Fibroblast of skin of right quadriceps (primary cell): ENCODE measurements at places on chromosomes 12 and 14.

DNA sequence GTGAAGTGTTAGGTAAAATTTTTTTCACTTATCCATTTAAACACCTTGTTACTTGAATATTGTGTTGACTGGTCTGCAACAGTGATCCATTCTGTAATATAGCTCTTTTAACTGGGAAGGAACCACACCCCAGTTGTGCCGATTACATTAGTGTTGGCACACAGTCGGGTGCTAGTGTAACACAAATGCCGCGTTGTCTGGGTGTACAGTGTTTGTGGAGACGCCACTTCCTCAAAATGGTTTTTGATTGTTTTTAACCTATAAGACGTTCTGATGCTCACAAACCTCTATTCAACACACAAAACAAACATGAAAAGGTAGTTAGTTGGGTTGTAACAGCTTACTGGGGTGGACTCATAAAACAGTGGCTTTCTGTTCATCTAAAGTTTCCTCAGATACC lies 48.0 kb upstream of the TRAF3 start:
- DNase-seq = no peak

DNA sequence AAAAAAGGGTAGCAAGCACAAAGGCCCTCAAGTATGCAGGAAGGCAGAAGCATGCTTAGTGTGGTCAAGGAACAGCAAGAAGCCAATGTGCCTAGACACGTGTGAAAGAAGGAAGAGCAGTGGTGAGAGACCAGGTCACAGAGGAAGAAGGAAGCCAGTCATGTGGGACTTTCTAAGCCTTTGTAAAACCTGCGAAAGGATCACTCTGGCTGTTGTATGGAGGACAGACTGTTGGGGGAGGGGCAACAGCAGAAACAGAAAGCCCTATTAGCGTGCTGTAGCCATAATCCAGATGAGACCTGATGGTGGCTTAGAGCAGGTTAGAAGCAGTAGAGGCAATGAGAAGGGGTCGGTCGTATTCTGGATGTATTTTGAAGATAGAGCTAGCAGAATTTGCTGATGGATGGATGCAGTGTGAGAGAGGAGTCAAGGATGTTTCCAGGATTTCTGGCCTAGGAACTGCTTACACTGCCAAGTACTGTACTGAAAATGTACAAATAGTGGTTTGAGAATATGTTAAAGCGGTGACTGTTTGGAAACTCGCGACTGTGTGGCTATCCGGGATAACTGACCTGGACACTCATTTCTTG lies 5.7 kb upstream of the MLF2 start:
- DNase-seq = no peak

DNA sequence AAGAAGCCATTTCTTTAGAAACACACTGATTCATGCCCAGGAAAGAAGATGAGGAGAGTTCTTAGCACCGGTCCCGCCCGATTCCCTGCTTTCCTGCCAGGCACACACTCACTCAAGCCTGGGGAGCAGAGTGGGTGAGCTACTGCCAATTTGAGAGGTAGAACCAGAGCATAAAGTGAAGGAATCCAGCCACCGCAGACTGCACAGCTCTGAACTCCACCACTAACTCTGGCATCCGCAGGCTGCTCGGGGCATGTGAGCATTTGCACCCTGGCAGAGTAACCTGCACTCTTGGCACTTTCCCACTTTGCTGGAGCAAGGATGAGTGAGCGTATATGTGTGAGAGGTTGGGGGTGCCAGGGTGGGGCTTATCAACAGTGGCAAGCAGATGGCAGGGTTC lies 4.0 kb upstream of the SYNDIG1L start:
- DNase-seq = no peak

DNA sequence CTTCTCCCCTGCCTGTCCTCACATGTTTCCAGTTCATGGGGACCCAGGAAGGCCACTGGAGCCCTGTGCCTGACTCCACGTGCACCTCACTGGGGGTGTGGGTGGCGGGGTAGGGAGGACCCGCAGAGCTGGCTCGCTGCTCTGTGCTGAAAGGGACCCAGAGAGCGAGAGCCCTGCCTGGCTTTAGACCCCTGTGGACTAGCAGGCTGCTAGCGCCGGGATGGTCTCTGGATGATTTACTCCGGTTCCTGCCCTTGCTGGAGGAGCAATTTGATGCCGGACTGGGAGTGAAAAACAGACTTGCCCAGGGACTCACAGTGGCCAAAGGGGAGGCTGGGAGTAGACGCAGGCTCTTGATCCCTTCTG lies 49.0 kb downstream of the NTF3 start:
- no peak for DNase-seq

- DNase-seq = no peak
Observed at GRCh38 chr12:42673535-42673934, 84.0 kb upstream of the PRICKLE1 start.

GRCh38 chr12:75937486-75937885 lies 94.1 kb downstream of the PHLDA1 start:
- no peak for DNase-seq
